ENCODE measurements at places on chromosomes 4 and X. TPM values are rescaled to one million over a fixed set of nuclear protein-coding genes. Genes with fewer than 3 reads are reported as not detected.

The SERTM2 gene
- total RNA-seq = not detected

The TEX11 gene
- total RNA-seq = not detected

DNA sequence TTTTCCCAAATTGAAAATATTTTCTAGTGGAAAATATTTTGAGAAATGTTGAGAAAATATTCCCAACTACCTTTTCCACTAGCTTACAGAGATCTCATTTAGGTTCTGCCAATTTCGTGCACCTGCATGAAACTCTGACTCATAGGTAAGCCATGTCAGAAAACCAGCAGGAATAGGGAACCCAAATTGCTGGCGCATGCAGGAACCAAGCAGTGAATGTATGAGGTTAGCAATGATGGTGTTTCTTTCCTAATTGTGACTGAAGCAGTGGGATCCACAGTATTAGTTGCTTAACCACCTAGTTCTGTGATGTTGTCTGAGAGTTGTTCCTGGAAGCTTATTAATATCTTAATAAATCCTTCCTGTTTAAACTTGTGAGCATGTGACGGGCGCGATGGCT lies 381.0 kb upstream of the TRAM1L1 start:
- no peak for DNase-seq

The SGCB gene
- 59.4 TPM for total RNA-seq

The ATP6AP2 gene
- 96.6 TPM for total RNA-seq

GRCh38 chr4:104967034-104967401 lies 179.7 kb upstream of the TET2 start:
- no peak for DNase-seq

The CXCL8 gene
- total RNA-seq = 2.0 TPM

The FGF2 gene
- total RNA-seq = 12.1 TPM

- DNase-seq = no peak
These were observed 19.2 kb downstream of the ZFYVE28 start for GRCh38 chr4:2399216-2399615.

DNA sequence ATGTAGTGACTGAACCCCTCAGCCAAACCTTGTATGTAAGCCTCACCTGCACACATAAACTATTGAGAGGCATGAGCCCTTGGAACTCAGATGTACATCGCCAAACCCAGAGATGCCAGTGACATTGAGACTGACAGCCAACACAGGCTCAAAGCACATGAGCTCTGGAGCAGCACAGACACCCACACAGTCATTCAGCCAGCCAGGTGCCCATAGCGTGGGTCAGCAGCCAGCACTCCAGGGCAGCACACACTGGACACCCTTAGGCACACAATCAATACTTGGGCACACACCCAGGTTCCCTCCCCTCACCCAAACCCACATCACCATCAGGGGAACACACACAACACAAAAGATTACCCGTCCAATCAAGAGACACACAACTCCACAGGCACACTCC lies 4.3 kb upstream of the TIMP1 start:
- no peak for DNase-seq

DNA sequence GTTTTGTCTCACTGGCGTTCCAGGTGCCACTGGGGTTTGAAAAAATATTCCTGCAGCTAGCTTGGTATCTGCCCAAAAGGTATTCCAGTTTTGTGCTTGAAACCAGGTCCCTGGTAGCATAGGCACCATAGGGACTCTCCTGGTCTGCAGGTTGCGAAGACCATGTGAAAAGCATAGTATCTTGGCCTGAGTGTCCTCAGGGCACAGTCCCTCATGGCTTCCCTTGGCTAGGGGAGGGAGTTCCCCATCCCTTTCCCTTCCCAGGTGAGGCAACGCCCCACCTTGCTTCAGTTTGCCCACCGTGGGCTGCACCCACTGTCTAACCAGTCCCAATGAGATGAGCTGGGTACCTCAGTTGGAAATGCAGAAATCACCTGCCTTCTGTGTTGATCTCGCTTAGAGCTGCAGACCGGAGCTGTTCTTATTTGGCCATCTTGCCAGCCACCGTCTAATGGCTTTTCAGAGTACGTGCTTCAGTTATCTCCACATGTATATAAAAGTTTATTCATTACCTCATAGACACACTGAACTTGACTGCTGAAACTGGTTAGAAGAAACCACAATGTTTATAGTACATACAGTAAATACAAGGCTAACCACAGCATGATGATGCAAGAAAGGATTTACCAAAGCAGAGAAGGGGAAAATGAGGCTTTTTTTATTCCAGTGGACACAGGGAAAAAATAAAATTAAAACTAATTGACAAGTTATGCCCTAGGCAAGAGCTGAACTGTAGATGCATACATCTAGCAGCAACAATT lies 10.6 kb downstream of the PBDC1 start:
- DNase-seq = no peak

The RP2 gene
- total RNA-seq = 16.8 TPM

DNA sequence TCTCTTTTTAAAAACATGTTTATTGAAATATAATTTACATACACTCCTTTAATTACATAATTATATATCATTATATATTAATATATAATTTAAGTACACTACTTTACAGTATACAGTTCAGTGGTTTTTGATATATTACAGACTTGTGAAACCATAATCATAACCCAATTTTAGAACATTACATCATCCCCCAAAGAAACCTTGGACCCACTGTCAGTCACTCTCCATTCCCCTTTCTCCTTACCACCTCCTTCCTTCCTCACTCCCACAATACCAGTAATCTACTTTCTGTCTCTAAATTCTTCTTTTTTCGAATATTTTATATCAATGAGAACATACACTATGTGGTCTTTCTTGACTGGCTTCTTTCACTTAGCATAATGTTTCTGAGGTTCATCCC lies 17.9 kb upstream of the EXOSC9 start:
- no peak for DNase-seq

GRCh38 chrX:56833626-56834025 lies 104.6 kb downstream of the NBDY start:
- no peak for DNase-seq

GRCh38 chrX:123188081-123188480 lies 4.0 kb downstream of the GRIA3 start:
- DNase-seq = no peak

DNA sequence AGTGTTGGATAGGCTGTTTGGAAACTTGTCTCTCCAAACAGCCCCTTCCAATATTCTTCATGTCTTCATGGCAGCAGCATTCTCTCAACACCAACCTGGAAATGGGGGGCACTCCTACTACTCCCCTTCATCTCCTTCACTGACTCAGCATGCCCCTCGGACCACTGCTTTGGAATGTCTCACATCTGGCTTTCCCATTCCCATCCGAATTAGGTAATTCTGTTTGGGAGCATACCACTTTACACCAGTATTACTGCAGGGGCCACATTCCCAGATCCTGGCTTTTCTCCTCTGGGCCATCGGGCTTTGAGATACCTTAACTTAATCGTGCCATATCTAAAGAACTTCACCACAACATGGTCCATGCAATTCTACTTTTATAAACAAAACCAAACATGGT lies 100.8 kb downstream of the MAML3 start:
- no peak for DNase-seq

The HPSE gene
- total RNA-seq = 1.7 TPM

DNA sequence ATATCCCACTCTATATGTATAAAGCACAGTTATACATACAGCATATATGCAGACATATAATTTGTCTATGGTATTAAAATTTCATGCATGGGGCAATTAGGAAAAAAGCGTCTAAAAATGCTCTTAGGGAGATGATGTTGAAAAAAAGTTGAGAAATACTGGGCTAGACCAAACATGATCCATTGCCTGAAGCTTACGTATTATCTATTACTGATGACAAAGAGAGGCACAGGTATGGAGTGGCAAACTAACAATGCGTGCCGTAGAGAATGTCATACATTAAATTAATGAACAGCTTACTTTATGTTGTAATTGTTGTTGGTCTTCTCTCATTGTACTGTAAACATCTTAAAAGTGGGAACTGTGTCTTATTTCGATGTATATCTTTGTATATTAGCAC lies 13.9 kb downstream of the RHOH start:
- no peak for DNase-seq

- no peak for DNase-seq
These were observed 168.2 kb downstream of the C4orf33 start for GRCh38 chr4:129264008-129264657.

- no peak for DNase-seq
These were observed 34.9 kb downstream of the MGST2 start for GRCh38 chr4:139700568-139700967.

DNA sequence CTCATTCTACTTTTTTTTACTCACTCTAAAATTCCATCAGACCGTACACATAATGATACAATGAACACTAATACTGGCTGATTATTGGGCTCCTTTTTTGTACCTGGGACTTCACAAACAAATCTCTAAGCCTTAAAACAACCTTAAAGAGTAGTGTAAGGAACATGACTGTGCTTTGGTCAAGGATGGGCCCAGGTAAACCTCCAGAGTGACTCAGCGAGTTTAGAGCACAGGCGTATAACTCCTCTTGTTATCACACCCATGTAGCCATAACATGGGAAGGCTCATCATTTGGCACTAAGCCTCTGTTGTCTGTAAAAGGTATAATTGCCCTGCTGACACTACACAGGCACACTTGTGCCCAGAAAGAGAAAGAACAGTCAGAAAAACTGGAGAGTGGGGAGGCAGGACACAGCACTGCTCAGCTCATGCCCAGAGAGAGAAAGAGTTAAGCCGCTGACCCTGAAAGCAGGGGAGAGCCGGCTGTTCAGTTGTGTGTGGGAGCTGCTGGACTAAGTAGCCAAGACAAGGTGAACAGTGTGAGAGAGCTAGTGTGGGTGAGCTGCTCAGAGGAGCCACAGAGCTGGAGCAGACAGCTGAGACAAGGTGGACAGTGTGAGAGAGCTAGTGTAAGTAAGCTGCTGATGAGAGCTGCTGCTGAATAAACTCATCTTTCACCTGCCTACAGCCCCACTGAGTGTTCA lies 319.6 kb upstream of the BMP3 start:
- no peak for DNase-seq

GRCh38 chr4:48635310-48635709 lies 144.8 kb downstream of the FRYL start:
- no peak for DNase-seq

The GAGE13 gene
- not detected for total RNA-seq

DNA sequence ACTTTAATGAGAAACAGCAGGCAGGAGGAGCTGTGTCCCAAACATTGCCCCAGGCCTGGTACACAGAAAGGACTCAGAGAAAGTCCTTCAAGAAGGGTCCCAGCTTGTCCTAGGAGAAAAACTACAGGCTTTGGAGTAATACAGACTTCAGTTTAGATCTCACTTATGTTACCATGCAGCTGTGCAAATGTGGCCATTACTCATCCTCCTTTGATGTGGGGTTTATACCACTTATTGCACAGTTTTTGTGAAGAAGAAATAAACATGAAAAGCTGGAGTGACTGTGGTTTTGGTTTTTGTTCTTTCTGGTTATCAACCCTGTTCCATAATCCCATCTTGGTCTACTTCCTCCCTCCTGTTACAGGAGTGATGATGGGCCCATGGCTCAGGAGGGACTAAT lies 8.1 kb upstream of the CYTL1 start:
- no peak for DNase-seq

GRCh38 chr4:4613641-4614286 lies 71.9 kb upstream of the STX18 start:
- DNase-seq = no peak

The SLITRK2 gene
- total RNA-seq = 26.5 TPM

GRCh38 chr4:6393544-6394475 lies 78.6 kb downstream of the PPP2R2C start:
- peak; percentile 47 for DNase-seq

The TREX2 gene
- 1.3 TPM for total RNA-seq

The PAGE2B gene
- not detected for total RNA-seq

DNA sequence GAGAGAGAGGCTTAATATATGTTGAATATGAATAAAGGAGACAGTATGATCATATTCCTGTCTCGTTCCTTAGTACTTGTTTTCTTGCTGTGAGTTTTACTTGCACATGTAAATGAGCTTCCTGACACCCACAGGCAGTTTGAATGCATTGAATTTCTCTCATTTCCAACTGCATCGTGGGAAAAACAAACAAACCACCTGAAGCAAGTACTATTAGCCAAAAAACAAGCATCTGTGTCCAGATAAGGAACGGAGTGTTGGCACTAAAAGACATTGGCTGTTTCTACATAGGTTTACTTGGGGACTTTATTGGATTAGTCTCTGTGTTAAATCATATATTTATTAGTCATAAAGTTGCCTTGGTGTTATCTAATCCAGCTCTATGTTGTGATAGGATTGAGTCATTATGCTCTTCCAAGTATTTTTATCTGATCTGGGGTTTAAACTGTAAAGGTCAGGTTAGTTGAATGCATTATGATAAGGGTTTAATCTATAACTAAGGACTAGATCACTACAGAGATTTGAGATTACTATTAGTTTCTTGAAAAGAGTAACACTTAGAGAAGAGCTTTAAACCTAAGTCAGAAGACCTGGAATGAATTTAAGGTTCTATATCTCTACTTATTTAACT lies 339.0 kb upstream of the SPANXN4 start:
- DNase-seq = no peak

DNA sequence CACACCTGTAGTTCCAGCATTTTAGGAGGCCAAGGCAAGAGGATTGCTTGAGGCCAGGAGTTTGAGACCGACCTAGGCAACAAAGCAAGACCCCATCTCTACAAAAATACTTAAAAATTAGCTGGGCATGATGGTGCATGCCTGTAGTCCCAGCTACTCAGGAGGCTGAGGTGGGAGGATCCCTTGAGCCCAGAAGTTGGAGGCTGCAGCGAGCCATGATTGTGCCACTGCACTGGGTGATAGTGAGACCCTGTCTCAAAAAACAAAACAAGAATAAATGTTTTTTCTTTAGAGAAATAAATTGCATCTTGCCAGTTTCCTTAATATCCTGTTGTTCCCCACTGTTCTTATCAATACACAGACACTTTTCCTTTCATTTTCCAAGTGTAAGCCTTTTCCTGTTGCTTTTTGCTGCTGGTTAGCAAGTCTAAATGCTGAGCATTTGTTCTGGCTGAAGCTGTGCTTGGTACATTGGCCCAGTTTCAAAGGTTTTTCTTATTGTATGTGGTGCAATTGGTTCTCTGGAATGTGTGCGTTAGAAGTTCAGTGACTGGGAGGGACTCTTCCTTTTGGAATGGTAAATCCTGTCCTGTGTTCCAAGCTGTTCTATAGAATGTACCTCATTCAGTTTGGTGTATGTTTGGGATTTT lies 98.2 kb downstream of the AFF1 start:
- no peak for DNase-seq

GRCh38 chrX:151816934-151817333 lies 82.4 kb downstream of the CNGA2 start:
- no peak for DNase-seq

DNA sequence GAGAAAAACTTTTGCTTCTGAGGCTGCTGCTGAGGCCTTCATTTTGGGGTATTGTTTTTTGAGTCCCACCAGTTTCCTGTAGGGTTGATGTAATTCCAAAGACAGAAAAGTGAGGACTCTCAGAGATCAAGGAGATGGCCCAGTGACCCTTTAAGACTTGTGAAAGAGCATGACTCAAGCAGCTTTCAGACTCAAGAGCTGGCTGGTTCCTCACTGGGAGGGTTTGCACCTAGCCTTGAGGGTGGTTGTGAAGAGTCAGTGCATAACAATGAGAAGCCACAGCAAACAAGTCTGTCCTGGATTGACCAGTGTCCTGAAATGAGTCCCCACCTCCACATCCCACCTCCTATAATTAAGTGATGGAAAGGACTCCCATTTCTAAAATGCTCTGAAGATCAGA lies 89.2 kb downstream of the NHS start:
- DNase-seq = no peak

Data from cerebellum (tissue), 4 donors.